ENCODE measurements at places on chromosomes 3 and 15. TPM values are rescaled to one million over a fixed set of nuclear protein-coding genes. Genes with fewer than 3 reads are reported as not detected.

GRCh38 chr15:49832511-49832910 is 211.7 kb downstream of the DTWD1 start:
- peaks cover 6% of the 10 kb centered on the region for H3K36me3 ChIP-seq
- no peak overlapping the region for H3K4me3 ChIP-seq
- no peaks in the 10 kb centered on the region for H3K27me3 ChIP-seq
- H3K27ac ChIP-seq: no peak overlapping the region

DNA sequence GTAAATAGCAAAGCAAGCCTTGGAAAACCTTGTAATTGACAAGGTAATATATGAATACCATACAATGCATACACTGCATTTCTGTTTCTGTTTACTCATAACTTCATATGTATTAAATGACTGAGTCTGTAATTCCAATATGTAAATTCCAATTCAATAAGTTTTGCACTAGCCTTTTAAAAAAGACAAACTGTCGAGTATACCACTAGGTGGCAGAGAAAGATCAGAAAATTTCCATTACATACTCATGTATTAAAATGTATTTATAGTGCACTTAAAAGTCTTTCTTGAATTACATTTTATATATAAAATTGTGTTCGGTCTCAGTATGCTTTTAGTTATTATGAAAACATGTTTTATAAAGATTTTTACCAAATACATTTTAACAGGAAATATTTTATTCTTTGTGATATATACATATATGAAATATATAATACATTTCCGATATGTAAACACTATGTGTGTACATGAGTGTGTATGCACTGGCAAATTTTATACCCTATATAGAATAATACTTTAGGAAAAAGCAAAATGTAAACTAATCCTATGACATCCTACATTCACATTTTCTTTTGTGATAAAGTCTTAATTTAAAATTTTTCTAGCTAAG is 216.8 kb downstream of the VGLL3 start:
- H3K27ac ChIP-seq: no peak overlapping the region
- no peak for DNase-seq
- H3K4me3 ChIP-seq: no peak overlapping the region
- no peaks in the 10 kb centered on the region for H3K36me3 ChIP-seq

DNA sequence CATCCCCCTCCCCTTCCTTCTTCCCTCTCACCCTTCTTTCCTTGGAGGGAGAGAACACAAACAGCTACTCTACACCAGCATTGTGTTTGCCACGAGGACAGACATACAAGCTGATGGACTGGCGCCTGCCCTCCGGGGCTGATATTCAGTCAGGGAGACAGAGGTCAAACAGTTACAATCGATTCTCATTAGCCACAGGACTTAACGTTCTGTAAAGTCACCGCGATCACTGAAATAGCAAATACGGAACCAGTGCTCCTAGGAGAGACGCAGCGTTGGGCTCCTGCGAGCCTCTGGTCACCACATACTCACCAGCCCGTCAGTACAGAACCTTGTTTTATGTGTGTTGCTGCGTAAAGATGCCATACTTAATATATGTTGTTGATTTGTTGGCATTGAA is 108.8 kb downstream of the LRRK1 start:
- no peak overlapping the region for H3K4me3 ChIP-seq
- H3K36me3 ChIP-seq: no peaks in the 10 kb centered on the region

GRCh38 chr15:80171787-80172186 is 19.0 kb downstream of the FAH start:
- no peaks in the 10 kb centered on the region for H3K4me1 ChIP-seq
- H3K27me3 ChIP-seq: no peaks in the 10 kb centered on the region
- H3K4me3 ChIP-seq: no peak overlapping the region
- DNase-seq: no peak
- H3K27ac ChIP-seq: no peak overlapping the region

- no peaks in the 10 kb centered on the region for H3K36me3 ChIP-seq
- H3K4me3 ChIP-seq: peak overlapping the region; percentile 54
- no peak for DNase-seq
- no peaks in the 10 kb centered on the region for H3K27me3 ChIP-seq
- H3K27ac ChIP-seq: peak overlapping the region; percentile 75
Observed at GRCh38 chr3:23019596-23020300, 183.4 kb upstream of the UBE2E2 start.

DNA sequence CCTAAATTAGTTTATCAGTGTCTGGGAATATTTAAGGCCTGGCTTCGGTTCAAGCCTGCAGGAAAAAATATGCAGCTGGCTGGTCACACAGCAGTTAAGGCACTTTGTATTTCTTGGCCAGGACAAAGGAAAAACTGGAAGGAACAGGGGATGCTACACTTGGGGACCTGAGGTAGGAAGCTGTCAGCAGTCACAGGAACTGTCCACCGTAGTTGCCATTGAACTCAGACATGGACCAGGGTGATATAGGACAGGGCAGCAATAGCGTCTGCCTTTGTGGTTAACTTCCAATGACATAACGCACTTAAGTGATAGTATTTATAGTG is 49.1 kb downstream of the NR1D2 start:
- H3K27ac ChIP-seq: no peak overlapping the region
- no peak for DNase-seq
- H3K4me1 ChIP-seq: peaks cover 42% of the 10 kb centered on the region
- H3K36me3 ChIP-seq: no peaks in the 10 kb centered on the region

A4GNT gene
- total RNA-seq: 0.34 TPM

IGDCC3 gene
- 169 TPM for total RNA-seq

BCHE gene
- 7.1 TPM for total RNA-seq

LRRC31 gene
- 1.4 TPM for total RNA-seq

CACNA2D3 gene
- total RNA-seq: 2.5 TPM

SLC28A2 gene
- total RNA-seq: 2.4 TPM

NOX5 gene
- 0.12 TPM for total RNA-seq
